ENCODE measurements at places on chromosomes 1 and 21.
A peak's percentile ranks its signal among the peaks of the same experiment; 100 is the strongest.

DNA sequence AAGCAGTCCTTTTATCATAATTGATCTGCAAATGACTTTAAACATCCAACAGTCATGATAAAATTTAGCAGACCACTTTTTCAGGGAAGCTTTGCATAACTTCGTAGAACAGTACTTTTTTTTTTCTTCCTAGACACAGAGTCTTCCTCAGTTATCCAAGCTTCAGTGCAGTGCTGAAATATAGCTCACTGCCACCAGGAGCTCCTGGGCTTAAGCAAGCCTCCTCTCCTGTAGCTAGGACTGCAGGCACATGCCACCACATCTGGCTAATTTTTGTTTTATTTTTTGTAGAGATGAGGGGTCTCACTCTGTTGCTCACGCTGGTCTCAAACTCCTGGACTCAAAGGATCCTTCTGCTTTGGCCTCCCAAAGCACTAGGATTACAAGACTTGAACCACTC lies 3.8 kb downstream of the F13B start:
- DNase-seq: no peak

DNA sequence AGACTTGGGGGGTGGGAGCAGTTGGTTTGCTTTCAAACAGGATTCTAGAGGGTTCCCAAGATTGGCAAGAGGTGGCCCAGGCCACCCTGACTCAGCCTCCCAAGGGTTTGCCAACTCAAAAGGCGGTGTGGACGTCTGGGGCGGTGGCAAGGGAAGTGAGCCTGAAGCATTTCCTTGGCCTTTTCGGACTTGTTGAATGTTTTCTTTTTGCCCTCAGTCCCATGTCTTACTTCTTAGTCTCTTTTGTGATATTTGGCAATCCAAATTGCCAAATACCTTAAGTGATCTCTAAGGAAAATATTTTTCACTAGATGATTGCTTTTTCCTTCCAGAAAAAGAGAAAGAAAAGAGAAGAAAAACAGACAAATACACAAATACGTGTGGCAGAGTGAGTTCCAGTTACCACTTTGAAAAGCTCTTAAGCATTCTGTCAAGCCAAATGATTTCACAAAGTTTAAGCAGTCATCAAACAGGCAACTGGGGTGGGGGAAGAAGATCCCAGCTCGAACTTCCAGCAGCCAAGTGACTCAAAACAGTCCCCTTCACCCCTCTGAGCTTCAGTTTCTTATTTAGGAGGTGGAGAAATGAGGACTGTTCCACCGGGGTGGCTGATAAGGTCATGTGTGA lies 374.6 kb upstream of the USP24 start:
- DNase-seq: no peak

DNA sequence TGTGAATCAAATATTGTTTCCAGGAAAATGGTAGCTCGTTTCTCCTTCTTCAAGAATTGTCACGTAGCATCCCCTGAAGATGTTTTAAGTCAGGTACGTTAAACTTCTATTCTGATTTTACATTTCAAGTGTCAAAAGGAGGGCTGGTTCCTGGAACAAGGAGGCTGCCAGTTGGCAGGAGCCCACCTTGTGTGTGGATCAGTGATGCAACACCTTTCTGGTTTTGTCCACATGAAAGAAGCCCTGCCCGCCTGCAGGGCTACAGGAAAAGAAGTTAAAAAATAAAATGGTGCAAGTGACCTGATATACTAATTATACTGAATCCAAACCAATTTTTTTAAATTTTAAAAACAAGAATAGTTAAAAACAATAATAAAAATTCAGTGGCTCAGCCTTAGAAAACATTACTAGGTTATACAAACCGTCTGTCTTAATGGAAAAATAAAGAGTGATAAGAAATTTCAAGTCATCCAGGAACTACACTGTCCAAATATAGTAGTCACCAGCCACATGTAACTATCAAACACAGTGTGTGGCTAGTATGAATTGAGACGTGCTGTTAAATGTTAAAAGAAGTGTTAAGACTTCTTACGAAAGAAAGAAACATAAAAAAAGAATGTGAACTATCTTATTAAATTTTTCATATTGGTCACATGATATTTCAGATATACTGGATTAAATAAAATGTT lies 123.1 kb downstream of the APP start:
- no peak for DNase-seq

DNA sequence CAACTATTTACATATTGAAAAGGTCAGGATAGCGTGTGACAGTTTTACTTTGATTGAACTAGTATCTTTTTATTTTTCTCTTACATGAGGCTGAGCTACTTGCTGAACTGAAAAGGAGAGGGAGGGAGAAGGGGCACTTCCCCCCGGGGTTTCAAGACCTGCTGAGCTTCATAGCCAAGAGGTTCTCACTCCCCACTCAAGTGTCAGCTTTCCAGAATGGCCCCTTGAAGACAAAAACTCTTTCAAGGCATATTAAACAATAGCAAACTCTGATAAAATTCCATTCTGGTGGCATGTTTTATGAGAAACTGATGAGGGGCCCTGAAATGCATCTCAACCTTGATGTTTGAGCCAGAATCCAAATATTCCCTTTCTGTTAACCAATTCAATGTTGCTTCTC lies 143.0 kb downstream of the KAZN start:
- DNase-seq: no peak

- no peak for DNase-seq
These were observed 127.9 kb downstream of the PTPRU start for GRCh38 chr1:29364101-29364678.

GRCh38 chr1:24878045-24878444 lies 52.0 kb downstream of the RUNX3 start:
- DNase-seq: no peak

DNA sequence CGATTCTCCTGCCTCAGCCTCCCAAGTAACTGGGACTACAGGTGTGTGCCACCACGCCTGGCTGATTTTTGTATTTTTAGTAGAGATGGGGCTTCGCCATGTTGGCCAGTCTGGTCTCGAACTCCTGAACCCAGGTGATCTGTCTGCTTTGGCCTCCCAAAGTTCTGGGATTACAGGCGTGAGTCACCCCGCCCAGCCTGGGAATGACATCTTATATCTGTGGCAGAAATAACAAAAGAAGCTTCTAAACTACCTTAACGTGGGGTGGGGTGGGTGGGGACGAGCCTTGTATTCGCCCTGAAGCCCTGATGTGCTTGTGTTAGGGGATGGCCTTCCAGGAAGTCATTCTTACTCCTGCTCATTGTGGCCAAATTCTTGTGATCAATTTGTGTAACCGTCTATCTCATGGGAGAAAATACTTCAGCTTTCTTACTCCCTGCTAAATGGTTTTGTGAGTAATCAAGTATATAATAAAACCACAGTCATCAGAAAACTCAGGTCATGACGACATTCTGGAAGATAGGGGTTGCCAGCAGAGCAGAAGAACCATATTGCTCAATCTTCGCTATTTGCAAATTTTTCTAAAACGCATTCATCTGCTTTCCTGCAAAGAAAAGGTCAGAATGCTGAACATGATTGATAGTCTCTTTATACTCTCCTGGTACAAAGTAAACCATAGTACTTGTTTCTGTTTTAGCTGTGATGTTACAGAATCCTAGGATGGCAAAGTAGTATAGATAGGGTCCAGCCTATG lies 63.2 kb downstream of the DIRAS3 start:
- DNase-seq: no peak

DNA sequence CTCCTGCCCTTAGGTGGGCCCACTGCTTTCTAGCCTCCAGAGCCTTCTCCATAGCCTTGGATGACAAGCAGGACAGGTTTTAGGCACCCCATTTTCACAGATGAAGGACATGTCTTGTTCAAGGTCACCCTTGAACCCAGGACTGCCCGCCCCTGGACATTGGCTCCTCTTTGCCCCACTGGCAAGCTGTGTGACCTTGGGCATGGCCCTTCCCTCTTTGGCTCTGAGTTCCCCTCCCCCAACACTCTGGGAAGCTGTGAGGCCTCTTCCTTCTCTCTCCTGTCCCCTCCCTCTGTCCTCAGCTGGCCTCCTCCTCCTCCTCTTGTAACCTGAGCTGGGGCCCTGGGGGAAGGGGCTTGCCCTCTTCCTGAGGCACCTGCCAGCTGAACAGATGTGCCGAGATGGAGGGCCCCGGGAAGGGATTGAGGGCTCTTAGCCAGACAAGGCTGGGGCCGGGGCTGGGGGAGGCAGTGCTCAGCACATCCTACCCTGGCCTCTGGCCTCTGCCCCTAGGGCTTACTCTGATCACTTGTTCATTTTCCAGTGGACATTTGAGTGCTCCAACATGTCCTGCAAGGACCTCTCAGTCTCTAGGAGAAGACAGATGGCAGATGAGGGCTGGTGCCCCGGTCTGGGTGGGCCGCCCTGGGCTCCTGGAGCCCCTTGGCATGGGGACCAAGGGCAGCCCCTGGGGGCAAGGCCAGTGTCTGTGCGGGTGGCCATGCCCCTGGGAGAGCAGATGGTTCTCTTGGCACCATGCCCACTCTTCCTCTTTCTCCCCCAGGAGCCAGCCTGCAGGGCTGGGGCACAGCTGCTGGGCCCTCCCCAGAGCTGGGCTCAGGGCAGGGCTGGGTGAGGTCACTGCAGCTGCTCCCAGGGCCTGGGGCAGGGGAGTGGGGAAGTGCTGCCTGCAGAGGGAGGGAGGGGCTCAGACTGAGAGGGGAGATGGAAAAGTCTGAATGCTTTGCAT lies 10.7 kb downstream of the FOXO6 start:
- DNase-seq: peak; percentile 93

DNA sequence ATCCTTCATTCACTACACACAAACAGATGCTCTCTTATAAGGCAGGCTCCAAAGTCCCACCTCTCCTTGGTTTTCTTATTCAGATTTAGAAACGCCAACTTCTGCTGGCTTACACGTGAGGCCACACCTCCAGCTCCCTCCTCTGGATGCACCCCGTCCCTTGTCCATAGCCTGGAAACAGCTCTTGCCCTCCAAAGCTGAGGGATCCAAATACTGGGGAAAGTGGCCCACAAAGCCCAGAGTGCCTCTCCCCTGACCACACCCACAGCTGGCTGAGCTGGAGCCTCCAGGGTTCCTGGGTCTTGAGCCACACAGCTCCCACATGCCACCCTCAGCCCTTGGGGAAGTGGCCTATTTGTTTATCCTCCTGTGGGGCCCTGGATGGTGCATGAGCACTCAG lies 4.5 kb downstream of the LAD1 start:
- DNase-seq: no peak

DNA sequence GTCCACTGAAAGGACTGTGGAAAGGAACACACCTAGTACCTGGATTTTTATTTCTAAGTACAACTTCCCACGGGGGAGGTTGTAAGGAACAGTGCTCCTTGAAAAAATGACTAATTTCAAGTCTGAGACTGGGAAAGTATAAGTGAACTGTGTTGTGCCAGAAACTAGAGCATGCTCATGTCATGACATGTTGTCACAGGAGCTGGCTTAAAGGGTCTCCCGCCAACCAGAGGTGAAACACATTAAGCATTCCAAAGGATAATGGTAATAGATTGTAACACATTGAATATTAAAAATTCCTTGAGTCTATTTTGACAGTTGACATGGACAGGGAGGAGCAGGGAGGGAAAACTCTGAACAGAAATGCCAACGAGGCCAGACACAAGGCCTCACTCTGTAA lies 6.3 kb downstream of the ATP2B4 start:
- DNase-seq: no peak

- DNase-seq: no peak
These were observed 24.6 kb downstream of the NTPCR start for GRCh38 chr1:232974971-232975370.

GRCh38 chr1:52032785-52033131 lies 852 bp downstream of the KTI12 start:
- DNase-seq: no peak

DNA sequence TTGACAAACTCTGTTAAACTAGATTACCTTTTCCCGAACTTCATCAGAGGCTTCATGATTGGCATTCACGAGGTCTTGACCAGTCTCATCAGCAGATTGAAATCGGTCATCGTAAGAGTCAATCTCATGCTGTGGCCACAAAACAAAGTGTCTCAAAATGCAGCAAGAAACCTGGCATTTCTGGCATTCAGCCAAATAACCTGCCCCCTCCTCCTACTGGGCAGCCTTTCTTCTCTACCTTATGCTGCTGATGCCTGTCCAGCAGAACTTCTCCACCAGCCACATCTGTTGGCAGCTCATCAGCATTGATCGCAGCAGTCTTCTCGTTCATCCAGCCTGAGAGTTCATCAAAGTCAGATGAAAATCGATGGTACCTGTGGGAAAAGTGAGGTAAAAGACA lies 12.2 kb downstream of the SPTA1 start:
- no peak for DNase-seq

GRCh38 chr1:225700164-225700821 lies 47.4 kb upstream of the ENAH start:
- DNase-seq: no peak

DNA sequence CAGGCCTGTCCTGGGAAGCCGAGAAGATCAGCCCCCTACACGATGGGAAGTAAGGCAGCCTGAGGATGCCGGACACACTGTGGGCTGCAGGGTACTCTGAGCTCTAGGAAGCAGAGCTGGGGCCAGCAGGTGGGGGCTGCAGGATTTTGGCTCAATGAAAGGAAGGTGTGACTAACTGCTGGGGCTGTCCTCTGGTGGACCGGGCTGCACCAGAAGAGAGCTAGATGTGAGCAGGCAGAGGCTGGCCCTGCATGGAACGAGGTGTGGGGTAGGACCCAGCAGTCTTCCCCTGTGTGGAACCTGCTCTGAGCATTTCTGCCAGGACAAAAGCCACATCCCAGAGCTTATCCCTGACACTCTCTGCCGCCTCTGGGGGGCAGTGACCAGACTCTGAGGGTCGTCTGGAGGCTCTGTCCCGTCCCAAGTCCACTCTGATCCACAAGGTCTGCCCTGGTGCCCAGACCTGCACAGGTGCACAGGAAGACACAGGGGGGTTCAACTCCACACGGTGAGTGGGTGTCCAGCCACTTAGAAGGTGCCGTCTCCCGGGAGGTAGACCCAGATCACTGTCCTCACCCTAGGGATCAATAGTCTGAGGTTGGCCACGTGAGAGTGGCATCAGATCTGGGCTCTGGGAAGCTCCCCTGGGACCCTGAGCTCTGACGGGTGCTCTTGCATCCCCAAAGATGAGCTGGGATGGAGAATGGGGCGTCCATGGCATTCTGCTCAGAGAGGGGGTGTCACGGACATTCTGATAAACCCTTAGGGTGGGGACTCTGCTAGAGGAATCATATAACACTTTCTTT lies 187.6 kb upstream of the VAMP3 start:
- DNase-seq: no peak

DNA sequence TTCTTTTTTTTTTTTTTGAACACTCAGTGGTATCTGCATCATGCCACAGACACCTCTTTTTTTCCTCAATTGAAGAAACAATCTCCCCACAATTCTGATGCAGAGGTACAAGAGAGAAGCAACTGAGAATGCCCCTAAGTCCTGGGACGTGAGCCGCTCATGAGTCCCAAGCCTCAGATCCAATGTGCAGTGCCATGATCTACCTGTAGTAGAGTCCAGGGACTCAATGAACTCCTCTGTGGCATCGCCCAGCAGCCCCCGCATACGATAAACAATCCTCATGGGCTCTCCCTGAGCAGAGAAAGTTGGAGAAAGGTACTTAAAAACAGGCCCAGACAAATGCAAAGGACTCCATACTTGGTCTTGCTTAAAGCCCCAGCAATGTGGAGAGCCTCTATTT lies 113.1 kb downstream of the UBR4 start:
- DNase-seq: no peak

GRCh38 chr1:234769986-234770795 lies 160.2 kb upstream of the IRF2BP2 start:
- DNase-seq: no peak

- no peak for DNase-seq
These were observed 13.8 kb downstream of the DMBX1 start for GRCh38 chr1:46503421-46503820.

- no peak for DNase-seq
These were observed 74.6 kb downstream of the RASAL2 start for GRCh38 chr1:178168536-178168935.

- no peak for DNase-seq
These were observed 25.5 kb upstream of the PSMG1 start for GRCh38 chr21:39208624-39209333.
